ENCODE measurements at places on chromosomes 12 and 14.
A peak's percentile ranks its signal among the peaks of the same experiment; 100 is the strongest.

- no peaks in the 10 kb centered on the region for H3K4me1 ChIP-seq
- no peak overlapping the region for H3K4me3 ChIP-seq
- H3K36me3 ChIP-seq, result no peaks in the 10 kb centered on the region
- no peak overlapping the region for H3K27ac ChIP-seq
- no peaks in the 10 kb centered on the region for H3K27me3 ChIP-seq
Observed at GRCh38 chr14:81464253-81465002, 64.3 kb upstream of the STON2 start.

DNA sequence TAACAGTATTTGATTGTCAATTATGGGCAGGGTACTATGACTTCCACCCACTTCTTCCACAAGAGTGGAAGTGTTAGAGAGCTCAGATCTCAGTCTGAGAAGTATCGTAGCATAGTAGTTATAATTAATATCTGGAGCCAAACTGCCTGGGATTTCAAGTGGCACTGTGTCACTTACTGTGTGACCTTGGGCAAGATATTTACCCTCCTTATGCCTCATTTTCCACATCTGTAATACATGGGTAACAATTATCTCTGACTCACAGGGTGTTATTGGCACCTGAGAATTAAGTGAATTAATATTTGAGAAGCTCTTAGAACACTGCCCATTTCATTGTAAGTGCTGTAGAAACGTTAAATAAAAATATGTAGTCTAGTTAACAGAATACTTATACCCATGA is 11.5 kb downstream of the RAB21 start:
- DNase-seq, result no peak
- no peak overlapping the region for H3K27ac ChIP-seq
- no peaks in the 10 kb centered on the region for H3K4me1 ChIP-seq
- H3K4me3 ChIP-seq, result no peak overlapping the region
- no peaks in the 10 kb centered on the region for H3K27me3 ChIP-seq

GRCh38 chr12:4320497-4320852 is 538 bp upstream of the TIGAR start:
- no peaks in the 10 kb centered on the region for H3K27me3 ChIP-seq
- H3K27ac ChIP-seq, result peak overlapping the region; percentile 71
- peak; percentile 68 for DNase-seq
- H3K36me3 ChIP-seq, result peaks cover 5% of the 10 kb centered on the region
- peaks cover 2% of the 10 kb centered on the region for H3K4me1 ChIP-seq

DNA sequence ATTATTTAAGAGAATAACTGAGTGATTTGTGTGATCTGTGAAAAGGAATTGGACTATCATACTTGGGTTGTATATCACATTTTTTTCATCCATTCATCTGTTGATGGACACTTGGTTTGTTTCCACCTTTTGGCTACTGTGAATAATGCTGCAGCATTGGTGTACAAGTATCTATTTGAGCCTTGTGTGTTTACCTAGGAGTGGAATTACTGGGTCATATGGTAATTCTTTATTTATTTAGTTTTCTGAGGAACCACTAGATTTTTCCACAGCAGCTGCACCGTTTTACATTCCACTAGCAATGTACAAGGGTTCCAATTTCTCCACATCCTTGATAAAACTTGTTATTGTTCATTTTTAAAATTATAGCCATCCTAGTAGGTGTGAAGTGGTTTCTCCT is 56.1 kb downstream of the APAF1 start:
- H3K27ac ChIP-seq, result no peak overlapping the region
- H3K27me3 ChIP-seq, result no peaks in the 10 kb centered on the region
- no peak for DNase-seq
- no peak overlapping the region for H3K4me3 ChIP-seq
- H3K36me3 ChIP-seq, result peaks cover 13% of the 10 kb centered on the region

DNA sequence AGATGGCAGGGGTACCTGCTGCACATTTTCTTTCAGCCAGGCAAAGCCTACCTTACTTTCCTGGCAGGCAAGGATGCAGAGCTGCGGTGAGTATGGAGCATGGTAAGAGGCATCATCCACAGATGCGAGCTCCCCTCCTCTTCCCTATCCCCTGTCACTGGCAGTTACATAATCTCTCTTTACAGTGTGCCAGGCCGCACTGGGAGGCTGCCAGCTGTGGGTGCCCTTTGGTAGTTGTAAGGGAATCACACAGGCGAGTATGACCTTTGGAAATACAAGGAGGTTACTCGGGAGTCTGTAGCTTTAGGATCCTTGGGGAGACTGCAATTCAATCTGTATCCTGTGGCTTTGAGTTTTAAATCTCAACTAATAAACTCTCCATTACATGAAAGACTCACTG is 132.5 kb downstream of the KTN1 start:
- H3K36me3 ChIP-seq, result no peaks in the 10 kb centered on the region
- H3K27ac ChIP-seq, result no peak overlapping the region
- no peak for DNase-seq
- no peaks in the 10 kb centered on the region for H3K27me3 ChIP-seq
- H3K4me3 ChIP-seq, result peak overlapping the region; percentile 36
- H3K4me1 ChIP-seq, result no peaks in the 10 kb centered on the region

GRCh38 chr14:70190156-70190555 is 1.4 kb upstream of the SLC8A3 start:
- H3K27ac ChIP-seq, result no peak overlapping the region
- H3K4me3 ChIP-seq, result no peak overlapping the region
- H3K4me1 ChIP-seq, result peaks cover 11% of the 10 kb centered on the region
- peaks cover 34% of the 10 kb centered on the region for H3K27me3 ChIP-seq
- DNase-seq, result no peak

GRCh38 chr12:24900196-24900595 is 48.7 kb downstream of the BCAT1 start:
- no peak overlapping the region for H3K4me3 ChIP-seq
- peaks cover 15% of the 10 kb centered on the region for H3K4me1 ChIP-seq
- DNase-seq, result no peak
- H3K27ac ChIP-seq, result no peak overlapping the region

Measured in trophoblast cell (in vitro differentiated cells and primary cell).